ENCODE measurements at places on chromosomes 13 and 19.

- no peak for DNase-seq
These were observed 87.4 kb downstream of the SLC15A1 start for GRCh38 chr13:98664924-98665637.

GRCh38 chr19:28497137-28497536 lies 715.8 kb downstream of the UQCRFS1 start:
- DNase-seq: no peak

- no peak for DNase-seq
These were observed 116.2 kb downstream of the TBC1D4 start for GRCh38 chr13:75365724-75366173.

DNA sequence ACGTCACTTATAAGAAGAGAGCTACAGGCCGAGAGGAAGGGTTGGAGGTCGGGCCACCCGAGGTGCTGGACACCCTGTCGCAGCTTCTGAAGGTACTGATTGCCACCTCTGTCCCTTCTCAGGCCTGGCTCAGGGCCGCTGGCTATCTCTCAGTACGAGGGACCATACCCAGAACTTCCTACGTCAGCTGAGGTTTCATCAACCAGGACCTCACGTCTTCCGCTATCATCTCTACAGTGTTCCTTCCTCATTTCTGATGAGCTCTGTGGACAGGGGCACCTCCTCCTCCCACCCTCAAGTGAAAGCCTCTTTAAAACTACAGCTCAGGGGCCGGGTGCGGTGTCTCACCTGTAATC lies 58.2 kb upstream of the USE1 start:
- DNase-seq: no peak

- DNase-seq: no peak
These were observed 1597.6 kb downstream of the EFNB2 start for GRCh38 chr13:104937881-104938280.

- DNase-seq: no peak
These were observed 43.9 kb upstream of the TSC22D1 start for GRCh38 chr13:44620057-44620456.

DNA sequence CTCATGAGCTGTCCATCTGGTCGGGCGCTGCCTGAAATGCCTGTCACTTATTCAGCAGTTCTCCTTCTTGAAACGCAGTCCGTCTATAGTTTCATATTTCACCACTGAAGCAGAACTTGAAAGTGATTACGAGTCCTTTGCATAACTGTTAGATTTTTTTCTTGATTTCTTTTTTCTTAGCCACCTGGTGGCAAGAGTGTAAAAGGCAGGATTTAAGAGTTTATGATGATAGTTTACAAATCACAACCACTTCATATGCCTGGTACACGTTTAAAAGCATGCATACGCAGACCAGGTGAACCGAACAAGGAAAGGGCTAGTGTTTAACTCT lies 45.8 kb downstream of the GGACT start:
- peak; percentile 23 for DNase-seq

- DNase-seq: no peak
These were observed 47.3 kb upstream of the NPAS1 start for GRCh38 chr19:46972311-46972710.

DNA sequence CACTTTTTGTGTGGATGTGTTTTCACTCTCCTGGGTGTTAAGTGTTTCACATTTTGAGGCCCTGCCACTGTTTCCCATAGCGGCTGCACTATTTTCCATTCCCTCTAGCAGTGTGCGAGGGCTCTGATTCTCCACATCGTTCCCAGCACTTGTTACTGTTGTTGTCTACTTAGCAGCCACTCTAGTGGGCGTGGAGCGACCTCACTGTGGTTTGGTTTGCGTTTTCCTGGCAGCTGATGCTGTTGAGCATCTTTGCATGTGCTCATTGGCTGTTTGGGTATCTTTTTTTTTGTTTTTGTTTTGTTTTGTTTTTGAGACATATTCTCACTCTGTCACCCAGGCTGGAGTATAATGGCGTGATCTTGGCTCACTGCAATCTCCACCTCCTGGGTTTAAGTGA lies 14.4 kb downstream of the NAXD start:
- no peak for DNase-seq

DNA sequence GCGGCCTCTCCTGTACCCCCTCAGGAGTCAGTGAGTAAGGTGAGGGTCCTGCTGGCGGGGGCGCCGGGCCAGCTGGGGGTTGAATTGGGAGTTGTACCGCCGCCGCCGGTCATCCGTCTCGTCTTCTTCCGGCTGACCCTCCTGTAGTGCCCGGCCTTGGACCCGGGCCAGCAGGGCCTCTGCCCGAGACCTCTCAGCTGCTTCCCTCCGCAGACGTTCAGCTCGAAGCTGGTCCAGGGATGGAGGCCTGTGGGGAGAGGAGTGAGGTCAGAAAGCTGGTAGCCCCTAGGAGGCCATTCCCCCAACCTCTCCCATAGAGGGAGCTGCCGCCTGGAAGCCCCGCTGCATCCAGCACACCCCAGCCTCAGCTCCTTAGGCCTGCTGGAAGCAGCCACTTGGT lies 3.8 kb downstream of the LENG1 start:
- DNase-seq: no peak

DNA sequence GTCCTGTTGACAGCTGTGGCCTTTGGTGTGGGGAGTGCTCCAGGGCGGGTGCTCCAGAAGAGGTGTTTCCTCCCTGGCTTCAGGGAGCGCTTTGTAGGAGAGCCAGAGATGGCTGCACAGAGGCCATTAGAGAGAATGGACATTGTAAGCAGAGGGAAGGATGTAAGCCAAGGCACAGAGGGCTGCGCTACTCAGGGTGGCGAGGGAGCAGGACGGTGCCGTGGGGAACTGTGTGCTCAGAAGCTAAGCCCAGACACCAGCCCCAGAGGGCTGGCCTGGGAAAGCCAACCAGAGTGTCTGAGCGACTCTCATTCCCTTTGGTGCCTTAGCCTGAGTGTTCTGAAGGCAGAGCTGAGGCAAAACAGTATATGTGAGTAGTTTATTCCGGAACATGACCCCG lies 92.2 kb downstream of the TSHZ3 start:
- no peak for DNase-seq

DNA sequence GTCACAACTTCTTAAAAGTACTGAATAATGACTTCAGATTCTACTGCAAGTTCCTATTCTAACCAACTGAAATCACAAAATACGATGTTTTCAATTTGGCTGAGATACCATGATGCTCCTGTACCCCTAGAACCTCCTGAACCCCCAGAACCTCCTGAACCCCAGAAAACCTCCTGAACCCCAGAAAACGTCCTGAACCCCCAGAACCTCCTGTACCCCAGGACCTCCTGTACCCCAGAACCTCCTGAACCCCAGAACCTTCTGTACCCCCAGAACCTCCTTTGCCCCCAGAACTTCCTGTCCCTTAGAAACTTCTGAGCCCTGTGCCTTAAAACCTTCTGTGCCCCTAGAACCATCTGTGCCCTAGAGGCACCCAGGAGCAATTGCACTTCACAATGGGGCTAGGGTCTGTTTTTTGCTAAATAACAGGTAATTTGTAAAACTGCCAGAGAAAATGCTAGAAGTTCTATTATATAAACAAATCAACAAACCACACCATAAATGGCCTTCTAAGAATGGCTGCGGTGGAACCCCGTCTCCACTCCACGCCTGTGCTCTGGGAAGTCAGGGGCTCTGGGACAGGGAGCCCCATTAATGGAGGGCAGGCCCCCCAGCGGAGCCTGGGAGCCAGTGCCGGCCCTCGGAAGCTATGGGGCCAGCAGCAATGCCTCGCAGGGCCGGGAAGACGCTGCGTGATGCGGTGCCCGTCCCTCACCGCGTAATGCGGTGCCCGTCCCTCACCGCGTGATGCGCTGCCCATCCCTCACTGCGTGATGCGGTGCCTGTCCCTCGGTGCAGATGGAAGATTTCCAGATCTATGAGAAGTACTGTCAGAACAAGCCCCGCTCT lies 21.3 kb upstream of the F7 start:
- no peak for DNase-seq

DNA sequence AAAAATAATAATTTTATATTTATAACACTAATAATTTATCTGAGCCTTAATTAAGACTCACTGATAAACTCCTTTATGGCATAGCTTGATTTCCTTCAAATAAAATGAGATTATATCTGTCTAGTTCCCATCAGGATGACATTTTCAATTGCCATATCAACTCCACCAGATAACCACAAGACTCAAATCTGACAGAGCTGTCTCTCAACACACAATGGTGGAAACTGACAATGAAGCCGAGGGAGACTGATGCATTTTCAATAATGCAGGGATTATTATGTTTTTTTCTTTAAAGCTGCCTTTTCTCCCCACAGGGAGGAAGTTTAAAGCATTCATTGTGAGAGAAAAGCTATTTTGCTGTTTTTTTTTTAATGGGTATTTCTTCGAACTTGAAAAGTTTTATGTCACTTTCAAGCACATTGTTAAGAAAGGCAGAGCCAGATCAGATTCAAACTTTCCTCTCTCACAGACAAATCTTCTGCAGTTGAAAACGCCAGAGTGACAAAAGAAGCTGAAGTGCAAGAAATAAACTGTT lies 1326.9 kb upstream of the MIR17HG start:
- DNase-seq: no peak

DNA sequence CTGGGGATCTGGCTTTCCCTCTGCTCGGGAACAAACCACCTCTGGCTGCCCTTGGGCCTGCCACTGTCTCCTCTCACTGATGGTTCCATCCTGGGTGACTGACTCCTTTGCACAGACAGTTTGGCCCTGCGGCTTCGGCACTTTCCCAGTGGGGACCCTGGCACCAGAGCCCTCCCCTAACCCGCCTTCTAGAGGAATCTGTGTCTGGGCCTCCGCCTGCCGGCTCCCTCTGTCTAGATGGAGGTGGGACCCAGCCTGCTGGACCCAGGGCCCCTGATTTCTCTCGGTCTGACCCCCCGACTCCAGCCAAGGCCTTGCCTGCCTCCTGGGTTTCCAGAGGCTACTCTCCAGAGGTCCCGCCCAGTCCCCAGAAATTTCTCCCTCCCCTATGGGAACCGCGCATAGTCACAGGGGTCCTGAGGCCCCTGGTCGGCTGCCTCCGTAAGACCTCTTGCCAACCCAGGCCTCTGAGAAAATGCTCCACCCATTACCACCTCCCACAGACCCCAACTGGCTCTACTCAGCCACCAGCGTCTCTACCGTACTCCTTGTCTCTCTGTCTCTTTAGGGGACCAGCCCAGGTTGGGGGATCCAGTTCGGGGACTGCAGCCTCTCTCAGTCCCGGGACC lies 2.7 kb downstream of the CCDC106 start:
- no peak for DNase-seq

GRCh38 chr13:41742917-41743552 lies 217.9 kb downstream of the VWA8 start:
- DNase-seq: no peak

GRCh38 chr19:42985588-42985987 lies 40.7 kb downstream of the PSG11 start:
- no peak for DNase-seq

DNA sequence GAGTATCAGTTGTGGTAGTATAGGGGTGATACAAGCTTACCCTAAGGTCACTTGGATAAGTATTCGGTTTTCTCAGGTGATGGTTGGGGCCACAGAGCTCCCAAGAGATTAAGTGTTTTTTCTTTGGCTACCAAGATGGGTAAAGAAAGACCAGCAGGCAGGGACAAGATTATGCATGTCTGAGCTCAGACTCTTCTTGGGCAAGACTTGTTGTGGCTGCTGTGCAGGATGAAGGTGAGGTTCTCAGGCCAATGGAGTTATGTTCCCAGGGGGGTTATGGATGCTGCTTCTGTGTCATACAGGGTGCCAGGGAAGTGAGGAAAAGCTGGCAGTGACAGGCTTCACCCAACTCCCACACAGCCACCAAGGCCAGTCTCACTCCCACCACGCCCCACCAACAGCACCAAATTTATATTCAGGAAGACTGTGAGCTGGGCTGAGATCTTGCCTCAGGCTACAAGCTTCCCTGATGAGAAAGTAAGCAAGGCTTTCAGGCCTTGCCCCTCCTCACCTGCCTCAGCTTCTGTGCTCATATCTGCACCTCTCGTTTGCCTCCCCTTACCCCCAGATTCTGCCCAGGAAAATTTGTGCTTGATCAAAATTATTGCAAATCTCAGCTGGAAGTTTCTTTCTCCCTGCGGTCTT lies 511.8 kb upstream of the SLITRK1 start:
- DNase-seq: peak; percentile 28

DNA sequence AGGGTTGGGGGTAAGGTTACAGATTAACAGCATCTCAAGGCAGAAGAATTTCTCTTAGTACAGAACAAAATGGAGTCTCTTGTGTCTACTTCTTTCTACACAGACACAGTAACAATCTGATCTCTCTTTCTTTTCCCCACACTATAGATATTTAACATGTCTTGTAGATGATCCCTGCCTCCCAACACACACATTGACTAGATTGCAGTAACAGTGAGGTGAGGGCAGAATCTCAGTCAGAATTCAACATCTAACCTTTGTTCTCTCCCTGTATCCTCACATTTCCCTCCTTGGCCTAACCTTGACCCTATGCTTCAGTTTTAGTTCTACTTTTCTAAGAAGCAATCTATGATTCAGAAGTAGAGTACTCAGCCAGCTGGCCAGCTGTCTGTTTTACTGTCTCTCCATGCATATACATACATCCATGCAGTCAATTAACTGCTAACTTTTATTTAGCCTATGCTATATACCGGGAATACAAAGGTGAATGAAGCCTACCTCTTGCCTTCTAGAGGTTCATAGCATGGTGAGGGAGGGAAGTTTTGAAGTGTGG lies 18.1 kb downstream of the DNAJC15 start:
- DNase-seq: no peak

DNA sequence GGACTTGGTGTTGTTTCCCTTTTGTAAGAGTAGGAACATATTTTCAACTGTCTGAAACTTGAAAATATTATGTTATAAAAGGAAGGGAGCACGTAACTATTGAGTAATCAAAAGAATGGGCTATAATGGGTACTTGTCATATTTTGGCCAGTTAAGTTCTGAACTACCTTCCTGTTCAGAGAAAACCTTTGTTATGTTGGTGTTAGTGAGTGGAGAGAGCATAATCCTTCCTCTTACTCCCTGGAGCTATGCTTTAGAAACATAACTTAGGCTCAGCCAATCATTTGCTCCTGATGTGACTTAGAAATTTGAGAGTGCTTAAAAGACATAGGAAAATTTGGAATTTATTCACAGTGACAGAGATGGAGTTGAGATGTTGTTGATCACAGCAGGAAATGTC lies 482.5 kb upstream of the SPRY2 start:
- no peak for DNase-seq

DNA sequence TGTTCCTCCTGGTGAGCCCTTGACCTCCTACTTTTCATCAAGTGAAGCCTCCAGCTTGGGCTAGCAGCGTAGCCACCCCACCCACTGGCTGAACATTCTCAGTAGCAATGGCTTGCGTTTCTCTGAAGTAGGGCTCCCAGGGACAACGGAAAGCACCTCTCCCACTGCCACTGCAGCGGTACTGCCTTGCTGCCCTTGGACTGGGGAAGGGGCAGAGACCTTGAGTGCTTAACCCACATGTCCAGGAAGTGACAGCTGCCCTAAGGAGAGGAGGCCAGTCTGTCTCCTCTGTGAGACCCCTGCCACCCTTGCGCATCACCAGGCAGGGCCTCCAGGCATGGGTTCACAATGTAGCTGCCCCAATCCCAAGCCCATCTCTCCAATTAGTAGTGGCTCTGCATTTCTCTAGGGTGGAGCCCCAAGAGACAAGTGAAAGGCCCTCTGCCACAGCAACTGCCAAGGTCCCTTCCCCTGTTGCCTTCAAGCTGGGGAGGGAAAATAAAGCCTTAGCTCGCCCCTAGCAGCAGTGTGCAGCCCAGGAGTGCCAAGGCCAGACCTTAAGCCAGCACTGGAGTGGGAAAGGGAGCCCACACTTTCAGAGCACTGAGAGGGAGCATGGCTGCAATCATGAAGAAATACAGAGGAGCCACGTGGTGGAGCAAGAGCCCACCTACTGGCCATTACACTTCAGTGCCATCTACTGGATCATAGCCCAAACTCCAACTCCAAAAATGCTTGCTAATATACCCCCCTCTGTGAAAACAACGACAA lies 175.9 kb upstream of the TRPC4 start:
- peak; percentile 52 for DNase-seq
